Activated naive CD8-positive, alpha-beta T cell treated with anti-CD3 and anti-CD28 coated beads for 36 hours (primary cell): ENCODE measurements at places on chromosomes 3 and 15.

DNA sequence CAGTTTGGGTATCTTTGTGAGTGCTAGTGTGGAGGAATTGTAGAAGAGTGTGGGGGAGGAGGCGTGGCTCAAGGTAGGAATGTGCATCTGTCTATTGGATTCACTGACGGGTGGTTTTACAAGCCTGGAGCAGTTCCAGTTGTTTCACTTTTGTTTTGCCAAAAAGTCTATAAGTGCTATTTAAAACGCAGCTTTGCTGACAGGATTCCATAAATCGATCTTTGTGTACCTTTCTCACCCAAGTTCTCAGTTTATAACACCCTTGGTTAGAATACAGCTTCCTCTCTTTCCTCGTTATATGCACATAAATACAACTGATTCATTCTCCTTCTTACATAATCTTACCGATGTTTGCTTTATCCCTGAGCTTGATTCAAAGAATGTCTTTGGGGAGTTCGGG, 123.2 kb upstream of the UBE2E2 start:
- H3K27ac ChIP-seq: no peak overlapping the region
- no peaks in the 10 kb centered on the region for H3K4me1 ChIP-seq
- H3K27me3 ChIP-seq: no peaks in the 10 kb centered on the region

DNA sequence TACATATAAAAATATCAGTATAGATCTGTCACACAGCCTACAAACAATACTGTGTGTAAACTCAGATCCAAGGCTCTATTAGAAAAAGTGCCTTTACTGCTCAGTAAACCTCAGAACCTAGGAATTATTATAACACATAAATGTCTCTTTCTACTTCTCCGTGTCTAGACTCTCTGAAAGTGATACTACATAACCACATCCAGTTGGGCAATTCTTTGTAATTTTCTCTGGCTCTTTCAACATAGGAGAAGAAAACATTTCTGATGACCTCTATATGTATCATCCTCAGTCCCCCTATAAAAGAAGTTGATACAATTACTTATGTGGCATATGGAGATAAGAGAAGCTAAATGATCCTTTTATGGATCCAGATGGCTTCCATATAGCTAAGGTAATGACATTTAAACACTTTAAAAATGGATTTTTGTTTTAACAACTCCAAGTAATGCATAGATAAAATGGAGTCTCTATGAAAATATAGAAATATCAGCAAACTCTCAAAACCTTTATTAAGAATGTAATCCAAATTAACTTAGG, 104.5 kb downstream of the LSAMP start:
- no peaks in the 10 kb centered on the region for H3K4me1 ChIP-seq
- no peak overlapping the region for H3K4me3 ChIP-seq
- H3K27me3 ChIP-seq: no peaks in the 10 kb centered on the region
- H3K36me3 ChIP-seq: no peaks in the 10 kb centered on the region

DNA sequence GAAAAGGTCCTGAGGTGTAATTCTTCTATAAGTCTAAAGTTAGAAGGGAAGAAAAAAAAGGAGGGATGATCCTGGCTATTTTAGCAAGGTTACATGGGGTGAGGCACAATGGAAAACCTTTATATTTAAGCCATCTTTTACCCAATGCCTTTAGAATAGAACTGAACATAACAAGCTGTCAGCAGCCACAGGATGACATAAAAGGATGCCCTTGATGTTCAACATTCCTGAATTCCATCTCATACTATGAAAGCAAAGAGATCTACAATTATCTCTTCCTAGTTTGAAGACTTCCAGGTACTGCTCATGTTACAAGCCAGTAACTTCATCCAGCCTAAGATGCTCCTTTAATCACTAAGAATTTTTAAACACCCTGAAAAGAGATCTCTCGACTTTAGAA, 26.9 kb downstream of the NEK10 start:
- no peak overlapping the region for H3K27ac ChIP-seq
- no peak overlapping the region for H3K4me3 ChIP-seq
- no peaks in the 10 kb centered on the region for H3K36me3 ChIP-seq
- H3K27me3 ChIP-seq: no peaks in the 10 kb centered on the region

GRCh38 chr3:124627501-124627908, 102.7 kb upstream of the UMPS start:
- peaks cover 15% of the 10 kb centered on the region for H3K27me3 ChIP-seq
- H3K27ac ChIP-seq: no peak overlapping the region
- DNase-seq: no peak
- H3K4me1 ChIP-seq: peaks cover 12% of the 10 kb centered on the region
- no peak overlapping the region for H3K4me3 ChIP-seq

DNA sequence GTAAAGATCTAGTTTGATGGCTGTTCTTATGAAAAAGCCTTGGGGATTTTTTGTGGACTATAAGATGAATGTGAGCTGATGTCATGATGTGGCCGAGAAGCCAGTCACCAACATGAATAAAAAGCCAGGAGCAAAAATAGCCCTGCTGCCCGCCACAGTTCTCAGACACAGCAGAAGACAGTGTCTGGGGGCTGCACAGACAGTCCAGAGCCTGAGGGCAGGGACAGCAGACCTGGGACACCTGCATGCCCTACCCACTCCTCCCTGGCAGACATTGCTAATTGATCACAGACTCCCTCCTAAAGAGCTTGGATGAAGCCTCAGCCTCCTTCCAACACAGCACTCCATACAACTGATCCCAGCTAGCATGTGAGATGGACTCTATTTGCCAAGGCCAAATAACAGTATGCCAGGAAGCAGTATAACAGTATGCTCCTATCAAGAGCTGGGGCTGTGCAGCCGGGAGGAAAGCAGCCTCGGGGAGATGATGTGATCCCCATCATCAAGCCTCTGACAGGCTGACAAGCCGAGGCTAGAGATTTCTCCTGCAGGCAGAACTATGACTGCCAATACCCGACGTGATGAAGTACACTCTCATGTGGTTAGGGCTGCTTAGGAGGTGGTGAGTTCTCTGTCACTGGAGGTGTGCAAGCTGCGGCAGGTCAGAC, 105.4 kb upstream of the RPL32 start:
- no peak overlapping the region for H3K27ac ChIP-seq
- peaks cover 30% of the 10 kb centered on the region for H3K4me1 ChIP-seq
- no peaks in the 10 kb centered on the region for H3K27me3 ChIP-seq
- DNase-seq: no peak
- no peaks in the 10 kb centered on the region for H3K36me3 ChIP-seq

DNA sequence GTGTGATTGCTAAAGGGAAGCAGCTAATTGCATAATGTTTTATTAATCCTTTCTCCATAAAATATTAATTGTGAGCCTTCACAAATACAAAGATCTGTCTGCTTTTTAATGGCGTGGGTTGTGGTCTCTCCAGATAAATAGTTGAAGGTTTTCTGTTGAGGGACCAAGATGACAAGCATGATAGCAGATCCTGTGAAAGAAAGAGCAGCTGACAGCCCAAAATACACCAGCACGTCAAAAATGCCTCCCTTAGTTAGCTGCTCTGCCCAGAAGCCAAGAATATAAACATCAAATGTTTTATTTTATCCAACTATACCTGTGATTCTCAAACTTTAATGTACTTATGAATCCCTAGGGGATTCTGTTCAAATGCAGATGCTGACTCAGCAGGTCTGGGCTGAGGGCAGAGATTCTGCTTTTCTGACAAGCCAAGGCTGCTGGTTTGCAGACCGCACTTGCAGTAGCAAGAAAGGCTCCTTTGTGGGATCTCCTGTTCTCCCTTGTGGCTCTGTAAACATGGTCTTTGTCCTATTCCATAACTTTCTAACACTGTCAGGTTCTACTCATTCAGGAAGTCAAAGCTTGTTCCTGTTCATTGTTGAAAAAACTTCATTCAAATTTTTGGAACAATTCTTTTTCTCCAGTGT, 119.1 kb upstream of the SLC25A36 start:
- H3K36me3 ChIP-seq: no peaks in the 10 kb centered on the region
- H3K27me3 ChIP-seq: peaks cover 2% of the 10 kb centered on the region
- H3K4me1 ChIP-seq: no peaks in the 10 kb centered on the region
- no peak for DNase-seq

DNA sequence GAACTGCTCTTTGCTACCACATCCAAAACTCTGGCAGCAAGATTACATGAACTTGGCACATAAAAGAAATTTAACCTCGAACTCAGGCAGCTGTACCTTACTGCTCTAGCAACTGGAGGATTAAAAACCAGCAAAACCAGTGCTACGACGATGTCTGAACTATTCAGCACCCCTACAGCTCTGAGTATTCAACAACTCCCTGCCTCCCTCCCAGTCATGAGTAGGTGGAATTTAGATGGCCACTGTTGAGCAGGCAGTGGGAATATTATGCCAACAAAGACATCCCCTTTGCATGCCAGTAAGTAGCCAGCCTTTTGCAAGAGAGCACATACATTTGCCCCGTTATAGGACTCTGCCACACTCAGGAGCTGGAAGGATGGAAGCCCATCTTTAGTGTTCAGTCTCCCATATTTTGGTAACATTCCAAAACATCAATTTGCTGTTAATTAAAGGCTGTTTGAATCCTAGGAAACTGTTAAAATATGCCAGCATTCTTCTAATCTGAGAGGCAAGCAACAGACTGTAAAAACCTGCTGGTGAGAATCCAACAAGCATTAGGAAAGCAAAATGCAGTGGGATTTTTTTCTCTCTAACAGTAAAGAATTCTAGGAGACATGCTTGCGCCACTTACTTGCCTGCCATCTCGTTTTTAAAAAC, 85.4 kb downstream of the ZNF385D start:
- no peak overlapping the region for H3K27ac ChIP-seq
- H3K4me3 ChIP-seq: no peak overlapping the region
- H3K36me3 ChIP-seq: no peaks in the 10 kb centered on the region

DNA sequence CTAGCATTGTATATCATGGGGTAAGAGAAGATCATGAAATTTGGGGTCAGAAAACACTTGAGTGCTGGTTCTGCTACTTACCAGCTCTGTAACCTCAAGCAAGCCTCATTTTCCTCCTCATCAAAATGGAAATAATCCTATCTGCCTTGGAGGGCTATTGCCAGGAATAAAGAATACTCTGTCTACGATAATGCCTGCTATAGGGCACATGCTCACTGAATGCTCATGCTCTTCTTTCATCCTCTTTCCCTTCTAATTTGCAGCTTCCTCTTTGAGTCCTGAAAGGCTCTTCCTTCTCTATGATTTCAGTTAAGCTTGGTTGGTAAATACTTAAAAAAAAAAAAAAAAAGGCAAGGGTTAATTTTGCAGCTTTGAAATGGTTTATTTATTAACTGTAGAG, 12.8 kb downstream of the RTP1 start:
- H3K4me3 ChIP-seq: no peak overlapping the region
- peaks cover 5% of the 10 kb centered on the region for H3K27me3 ChIP-seq
- H3K4me1 ChIP-seq: no peaks in the 10 kb centered on the region

DNA sequence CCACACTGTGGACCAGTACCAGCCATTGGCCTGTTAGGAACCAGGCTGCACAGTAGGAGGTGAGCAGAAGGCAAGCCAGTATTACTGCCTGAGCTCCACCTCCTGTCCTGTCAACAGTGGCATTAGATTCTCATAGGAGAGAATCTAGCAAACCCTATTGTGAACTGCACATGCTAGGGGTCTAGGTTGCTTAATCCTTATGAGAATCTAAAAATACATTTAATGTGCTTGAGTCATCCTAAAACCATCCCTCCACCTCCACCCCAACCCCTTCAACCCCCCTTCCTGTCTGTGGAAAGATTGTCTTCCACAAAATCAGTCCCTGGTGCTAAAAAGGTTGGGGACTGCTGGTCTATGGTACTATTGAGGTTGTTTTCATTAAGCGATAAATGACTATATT, 49.3 kb upstream of the KCNAB1 start:
- no peak for DNase-seq
- peaks cover 18% of the 10 kb centered on the region for H3K27me3 ChIP-seq
- H3K27ac ChIP-seq: no peak overlapping the region
- no peaks in the 10 kb centered on the region for H3K4me1 ChIP-seq
- H3K36me3 ChIP-seq: no peaks in the 10 kb centered on the region
- no peak overlapping the region for H3K4me3 ChIP-seq

GRCh38 chr3:13009132-13009945, 63.9 kb downstream of the IQSEC1 start:
- peak; percentile 72 for DNase-seq
- peak overlapping the region; percentile 93 for H3K27ac ChIP-seq
- H3K4me1 ChIP-seq: peaks cover 67% of the 10 kb centered on the region
- H3K4me3 ChIP-seq: peak overlapping the region; percentile 75

GRCh38 chr3:23405081-23405480, 202.0 kb downstream of the UBE2E2 start:
- no peak overlapping the region for H3K27ac ChIP-seq
- H3K27me3 ChIP-seq: peaks cover 29% of the 10 kb centered on the region
- H3K4me1 ChIP-seq: peaks cover 21% of the 10 kb centered on the region
- DNase-seq: no peak
- no peak overlapping the region for H3K4me3 ChIP-seq

- peaks cover 10% of the 10 kb centered on the region for H3K27me3 ChIP-seq
- H3K4me1 ChIP-seq: no peaks in the 10 kb centered on the region
- no peak overlapping the region for H3K27ac ChIP-seq
Observed at GRCh38 chr3:54014067-54014466, 108.3 kb upstream of the CACNA2D3 start.

- DNase-seq: no peak
- peaks cover 30% of the 10 kb centered on the region for H3K36me3 ChIP-seq
- H3K27ac ChIP-seq: no peak overlapping the region
- peaks cover 39% of the 10 kb centered on the region for H3K4me1 ChIP-seq
- H3K27me3 ChIP-seq: no peaks in the 10 kb centered on the region
Observed at GRCh38 chr3:125332504-125332903, 42.6 kb downstream of the ZNF148 start.

GRCh38 chr15:39682366-39682765, 100.3 kb downstream of the FSIP1 start:
- H3K4me3 ChIP-seq: no peak overlapping the region
- H3K27ac ChIP-seq: no peak overlapping the region
- no peaks in the 10 kb centered on the region for H3K36me3 ChIP-seq
- DNase-seq: no peak
- no peaks in the 10 kb centered on the region for H3K4me1 ChIP-seq
- H3K27me3 ChIP-seq: no peaks in the 10 kb centered on the region
